Right ventricle myocardium superior (tissue), 1 donor: ENCODE measurements at places on chromosomes 7 and 10.

DNA sequence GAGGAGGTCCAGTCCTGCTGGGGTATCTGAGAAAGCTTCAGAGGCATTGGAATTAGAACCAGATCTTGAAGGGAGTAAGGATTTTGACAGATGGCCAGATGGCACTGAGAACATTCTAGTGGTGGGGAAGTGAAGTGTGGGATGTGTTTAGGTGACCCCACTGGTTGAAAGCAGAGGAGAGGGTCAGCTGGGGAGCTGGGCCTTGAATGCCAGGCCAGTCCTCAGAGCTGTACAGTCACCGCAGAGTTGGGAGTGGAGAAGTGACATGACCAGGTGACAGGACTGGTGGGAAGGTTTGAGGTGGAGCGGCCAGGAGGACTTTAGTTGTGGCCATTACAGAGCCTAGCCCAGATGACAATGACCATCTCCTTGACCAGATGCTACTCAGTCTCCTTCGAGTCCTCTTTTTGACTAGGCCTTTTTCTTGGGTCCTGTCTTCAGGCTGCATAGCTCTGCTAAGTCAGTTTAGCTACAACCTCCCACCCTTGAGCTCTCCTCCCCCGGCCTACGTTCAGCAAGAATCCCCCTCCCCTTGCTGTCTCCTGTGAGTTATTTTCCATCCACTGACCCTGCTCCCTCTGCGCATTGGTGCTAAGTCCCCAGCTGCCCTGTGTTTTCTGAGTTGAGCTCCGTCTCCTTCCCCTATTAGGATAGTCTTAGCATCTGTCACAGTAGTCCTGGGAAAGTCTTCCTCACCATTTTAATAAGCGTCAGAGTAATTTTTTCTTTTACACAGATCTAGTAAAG, 56.3 kb downstream of the CCNY start:
- no peak for DNase-seq

- no peak for DNase-seq
Measured at GRCh38 chr7:105648561-105649401, 67.5 kb upstream of the EFCAB10 start.

DNA sequence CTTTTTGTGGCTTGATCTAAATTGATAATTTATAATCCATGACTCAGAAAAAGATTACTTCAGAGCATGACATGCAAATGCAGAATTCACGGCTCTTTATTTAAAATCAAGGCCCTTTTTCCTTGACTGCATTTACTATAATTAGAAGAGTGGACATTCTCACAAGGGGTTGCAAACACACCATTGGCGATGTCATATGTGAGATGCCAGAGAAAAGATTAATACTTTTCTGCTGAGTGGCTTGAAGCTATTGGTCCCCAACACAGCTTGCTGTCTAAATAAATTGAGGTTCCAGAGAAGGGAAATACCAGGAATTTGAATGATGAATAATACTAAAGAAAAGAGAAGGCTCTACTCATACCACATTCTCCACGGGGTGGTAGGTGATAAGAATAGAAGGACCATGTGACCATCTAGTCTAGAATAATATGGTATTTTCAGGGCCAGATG, 78.7 kb upstream of the ARID5B start:
- no peak for DNase-seq

- no peak for DNase-seq
Measured at GRCh38 chr10:61120805-61121204, 176.8 kb upstream of the RHOBTB1 start.

DNA sequence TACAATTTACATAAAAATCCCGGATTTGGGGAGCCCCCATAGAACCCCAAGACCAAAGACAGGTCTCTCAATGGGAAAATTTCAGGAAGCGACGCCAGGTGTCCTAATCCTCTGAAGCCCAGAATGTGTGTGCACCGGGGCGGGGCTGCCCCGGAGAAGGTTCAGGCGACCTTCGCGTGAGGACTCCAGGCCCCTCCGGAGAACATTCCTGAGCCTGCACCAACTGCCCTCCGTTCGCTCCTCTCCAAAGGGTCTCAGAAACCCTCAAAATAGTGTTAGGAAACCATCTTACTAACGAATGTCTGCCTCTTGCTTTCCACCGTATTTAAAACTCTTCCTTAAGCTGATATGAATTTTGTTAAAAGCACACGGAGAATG, 78.5 kb upstream of the INSIG1 start:
- DNase-seq: no peak

GRCh38 chr10:96608805-96609204, 22.0 kb upstream of the TM9SF3 start:
- DNase-seq: no peak
